ENCODE measurements at places on chromosomes 12 and 14. TPM values are rescaled to one million over a fixed set of nuclear protein-coding genes. Genes with fewer than 3 reads are reported as not detected.

MYF5 gene
- total RNA-seq = not detected

OTOGL gene
- 1.4 TPM for total RNA-seq

GALNT16 gene
- 0.19 TPM for total RNA-seq

NPFF gene
- total RNA-seq = not detected

TAS2R42 gene
- total RNA-seq = not detected

HRK gene
- under 0.01 TPM for total RNA-seq

HOXC9 gene
- not detected for total RNA-seq

KLRB1 gene
- total RNA-seq = not detected

EIF2B1 gene
- total RNA-seq = 31.5 TPM

SH2B3 gene
- total RNA-seq = 56.7 TPM

KRT77 gene
- not detected for total RNA-seq

KRT6C gene
- not detected for total RNA-seq

ACAD10 gene
- 7.1 TPM for total RNA-seq

KCNA1 gene
- not detected for total RNA-seq

CATSPERB gene
- total RNA-seq = not detected

B4GALNT1 gene
- total RNA-seq = 0.18 TPM

INHBE gene
- total RNA-seq = not detected

KRT85 gene
- total RNA-seq = not detected

ENDOU gene
- total RNA-seq = not detected

EID3 gene
- total RNA-seq = 4.1 TPM

WBP11 gene
- 16.5 TPM for total RNA-seq

DNAH10 gene
- under 0.01 TPM for total RNA-seq

SPTSSA gene
- total RNA-seq = 12.3 TPM

NFYB gene
- total RNA-seq = 16.9 TPM

TMEM30B gene
- total RNA-seq = 0.09 TPM

DNAI7 gene
- total RNA-seq = not detected

ATL1 gene
- total RNA-seq = 0.81 TPM

KCNC2 gene
- not detected for total RNA-seq

GOLGA3 gene
- 91.4 TPM for total RNA-seq

KRT83 gene
- not detected for total RNA-seq

SETD3 gene
- total RNA-seq = 53.8 TPM

ADAMTS20 gene
- not detected for total RNA-seq

STAC3 gene
- 0.19 TPM for total RNA-seq

G2E3 gene
- 17.7 TPM for total RNA-seq

MGP gene
- total RNA-seq = 65.4 TPM

FGF6 gene
- total RNA-seq = not detected

MMP14 gene
- 236 TPM for total RNA-seq

TMEM132C gene
- not detected for total RNA-seq

REP15 gene
- 1.5 TPM for total RNA-seq

ABCD2 gene
- not detected for total RNA-seq

FAM181A gene
- not detected for total RNA-seq

SLC35E3 gene
- total RNA-seq = 4.9 TPM

ADAM21 gene
- total RNA-seq = 0.18 TPM

C14orf132 gene
- 0.66 TPM for total RNA-seq

PARP11 gene
- total RNA-seq = 2.2 TPM

MYH6 gene
- total RNA-seq = not detected

TAS2R31 gene
- 5.1 TPM for total RNA-seq

TSPAN19 gene
- total RNA-seq = not detected

PHC1 gene
- total RNA-seq = 18.4 TPM

EIF2S3B gene
- 0.99 TPM for total RNA-seq

FAM186B gene
- total RNA-seq = 0.09 TPM

SLCO1B1 gene
- total RNA-seq = not detected

RFX4 gene
- total RNA-seq = not detected

SENP1 gene
- total RNA-seq = 11.2 TPM

ACSS3 gene
- 0.19 TPM for total RNA-seq

TAS2R13 gene
- total RNA-seq = 1.8 TPM

CD163L1 gene
- 3.8 TPM for total RNA-seq
